CD4-positive, alpha-beta T cell treated with Interleukin-10 for 1 hour (primary cell): ENCODE measurements at places on chromosomes 4 and X.

GRCh38 chr4:28277931-28278330, 1417.3 kb downstream of the STIM2 start:
- no peak for DNase-seq

- no peak for DNase-seq
These were observed 92.2 kb upstream of the SLIT2 start for GRCh38 chr4:20159516-20159915.

DNA sequence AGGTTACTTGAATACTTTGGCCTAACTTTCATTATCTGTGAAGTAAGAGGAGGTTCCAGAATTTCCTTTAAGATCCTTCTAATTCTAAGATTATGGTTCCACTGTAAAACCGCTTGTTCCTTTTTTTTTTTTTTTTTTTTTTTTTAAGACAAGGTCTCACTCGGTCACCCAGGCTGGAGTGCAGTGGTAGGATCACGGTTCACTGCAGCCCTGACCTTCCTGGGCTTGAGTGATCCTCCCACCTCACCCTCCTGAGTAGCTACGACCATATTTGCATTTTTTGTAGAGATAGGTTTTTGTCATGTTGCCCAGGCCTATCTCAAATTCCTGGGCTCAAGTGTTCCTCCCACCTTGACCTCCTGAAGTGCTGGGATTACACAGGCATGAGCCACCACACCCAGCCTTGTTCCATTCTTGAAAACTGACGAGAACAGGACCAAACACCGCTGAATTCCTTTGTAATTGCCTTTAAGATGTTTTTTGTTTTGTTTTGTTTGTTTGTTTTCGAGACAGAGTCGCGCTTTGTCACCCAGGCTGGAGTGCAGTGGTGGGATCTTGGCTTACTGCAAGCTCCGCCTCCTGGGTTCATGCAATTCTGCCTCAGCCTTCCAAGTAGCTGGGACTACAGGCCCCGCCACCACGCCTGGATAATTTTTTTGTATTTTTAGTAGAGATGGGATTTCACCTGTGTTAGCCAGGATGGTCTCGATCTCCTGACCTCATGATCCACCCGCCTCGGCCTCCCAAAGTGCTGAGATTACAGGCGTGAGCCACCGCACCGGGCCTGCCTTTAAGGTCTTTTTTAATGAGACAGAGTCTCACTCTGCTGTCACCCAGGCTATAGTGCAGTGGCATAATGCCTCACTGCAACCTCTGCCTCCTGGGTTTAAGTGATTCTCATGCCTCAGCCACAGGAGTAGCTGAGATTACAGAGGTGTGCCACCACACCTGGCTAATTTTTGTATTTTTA, 6.8 kb downstream of the PDS5A start:
- no peak for DNase-seq

- no peak for DNase-seq
These were observed 435.6 kb downstream of the TMA16 start for GRCh38 chr4:163930086-163930485.

DNA sequence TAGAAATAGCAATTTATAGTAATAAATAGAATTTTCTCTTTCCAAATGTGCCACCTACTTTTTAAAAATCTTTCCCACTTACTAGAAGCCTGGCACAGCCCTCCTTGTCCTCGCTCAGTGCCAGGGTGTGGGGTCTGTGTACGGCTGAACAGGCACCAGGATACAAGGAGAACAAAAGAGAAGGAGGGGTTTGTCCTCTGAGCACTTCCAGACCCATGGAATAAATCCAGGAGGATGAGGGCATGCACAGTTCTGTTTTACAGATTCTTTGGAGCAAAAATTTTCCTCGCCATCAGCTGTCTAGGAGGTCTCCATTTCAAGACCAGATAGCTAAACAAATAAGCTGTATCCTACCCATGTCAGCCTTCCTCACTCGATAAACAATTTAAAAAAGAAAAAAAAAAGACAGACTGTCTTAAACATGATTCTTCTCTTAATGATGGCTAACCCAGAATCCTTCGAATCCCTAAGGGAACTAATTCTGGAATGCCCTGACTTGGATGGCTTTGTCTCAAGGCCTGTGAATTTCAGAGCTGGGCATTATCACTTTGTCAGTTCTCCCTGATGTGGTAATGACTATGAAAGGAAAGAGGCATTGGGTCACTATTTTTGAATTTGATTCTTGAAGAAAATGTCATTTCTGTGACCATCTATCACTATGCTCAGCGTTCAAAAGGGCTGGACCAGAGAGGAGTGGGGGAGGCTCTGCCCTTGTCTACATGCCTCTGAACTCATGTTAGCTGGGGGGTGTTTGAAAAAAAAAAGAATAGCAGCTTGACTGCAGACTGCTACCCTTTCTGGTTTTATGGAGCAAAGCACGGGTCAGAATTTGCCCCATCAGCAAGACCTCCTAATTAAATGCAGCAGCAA, 151.0 kb downstream of the DCTD start:
- no peak for DNase-seq

DNA sequence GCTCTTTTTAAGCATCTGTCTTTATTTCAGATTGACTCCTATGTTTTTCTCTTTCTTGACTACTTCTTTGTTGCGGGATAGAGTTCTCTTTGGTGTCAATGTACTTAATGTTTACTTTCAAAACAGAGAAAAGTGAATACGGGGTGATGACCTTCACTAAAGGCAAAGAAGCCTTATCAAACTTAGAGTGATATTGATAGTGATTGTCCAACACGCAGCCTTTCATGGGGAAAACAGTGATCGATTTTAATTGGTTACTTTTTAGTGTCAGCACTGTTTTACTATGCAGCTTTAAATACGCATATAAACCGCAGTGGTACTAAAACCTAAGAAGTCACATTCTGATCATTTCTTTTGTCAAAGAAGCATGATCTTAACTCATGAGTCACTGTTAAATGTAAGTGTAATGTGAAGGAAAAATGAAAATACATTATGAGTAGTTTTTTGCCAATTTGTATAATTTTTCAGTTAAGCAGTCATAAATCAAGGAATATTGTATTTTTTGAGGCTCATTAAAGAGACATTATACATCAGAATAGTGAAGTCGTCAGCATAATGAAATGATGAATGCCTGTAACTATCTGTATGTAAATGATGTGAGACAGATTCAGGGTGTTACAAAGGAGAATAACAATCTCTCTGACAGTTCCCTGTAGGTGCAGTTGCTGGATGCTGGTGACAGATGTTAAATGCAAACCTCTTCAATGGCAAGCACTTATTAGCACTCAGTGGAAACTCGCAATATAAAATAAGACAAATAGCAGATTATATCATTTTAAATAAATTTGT, 2082.8 kb upstream of the TENM3 start:
- DNase-seq: no peak

DNA sequence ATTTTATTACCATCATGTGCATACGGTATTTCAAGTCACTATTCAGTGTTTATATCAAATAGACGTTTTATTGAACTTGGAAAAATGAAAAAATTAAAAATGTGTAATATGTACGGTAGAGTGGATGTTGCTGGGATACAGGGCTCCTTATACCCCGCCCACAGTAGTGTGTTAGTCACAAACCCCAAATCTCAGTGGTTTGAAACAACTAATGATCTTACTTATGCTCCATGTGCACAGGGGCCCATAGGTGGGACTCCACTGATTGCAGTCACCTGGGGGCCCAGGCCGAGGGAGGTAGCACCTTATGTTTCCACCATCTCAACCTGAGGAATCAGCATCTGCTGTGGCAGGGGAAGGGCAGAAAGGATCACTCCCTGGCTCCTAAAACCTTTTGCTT, 18.1 kb downstream of the LSM6 start:
- no peak for DNase-seq

- DNase-seq: no peak
These were observed 81.1 kb downstream of the LRBA start for GRCh38 chr4:150934022-150934421.

DNA sequence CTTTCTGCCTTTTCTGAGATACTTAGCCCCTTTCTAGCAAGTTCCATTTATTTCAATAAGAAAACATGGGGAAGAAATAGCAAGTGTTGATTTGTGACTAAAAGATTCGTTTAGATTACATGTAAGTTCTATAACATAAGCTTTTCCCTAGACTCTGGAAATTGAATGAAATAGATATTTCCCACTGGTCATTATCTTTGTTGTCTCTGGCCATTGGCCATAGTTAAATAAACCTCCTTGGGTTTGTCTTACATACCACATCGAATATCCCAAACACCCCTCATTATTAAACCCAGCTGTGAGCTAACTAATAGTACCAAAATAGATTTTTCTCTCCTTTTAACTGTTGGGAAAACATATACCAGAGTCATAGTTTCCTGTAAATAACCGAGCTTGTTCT, 534.8 kb downstream of the IQCM start:
- no peak for DNase-seq

DNA sequence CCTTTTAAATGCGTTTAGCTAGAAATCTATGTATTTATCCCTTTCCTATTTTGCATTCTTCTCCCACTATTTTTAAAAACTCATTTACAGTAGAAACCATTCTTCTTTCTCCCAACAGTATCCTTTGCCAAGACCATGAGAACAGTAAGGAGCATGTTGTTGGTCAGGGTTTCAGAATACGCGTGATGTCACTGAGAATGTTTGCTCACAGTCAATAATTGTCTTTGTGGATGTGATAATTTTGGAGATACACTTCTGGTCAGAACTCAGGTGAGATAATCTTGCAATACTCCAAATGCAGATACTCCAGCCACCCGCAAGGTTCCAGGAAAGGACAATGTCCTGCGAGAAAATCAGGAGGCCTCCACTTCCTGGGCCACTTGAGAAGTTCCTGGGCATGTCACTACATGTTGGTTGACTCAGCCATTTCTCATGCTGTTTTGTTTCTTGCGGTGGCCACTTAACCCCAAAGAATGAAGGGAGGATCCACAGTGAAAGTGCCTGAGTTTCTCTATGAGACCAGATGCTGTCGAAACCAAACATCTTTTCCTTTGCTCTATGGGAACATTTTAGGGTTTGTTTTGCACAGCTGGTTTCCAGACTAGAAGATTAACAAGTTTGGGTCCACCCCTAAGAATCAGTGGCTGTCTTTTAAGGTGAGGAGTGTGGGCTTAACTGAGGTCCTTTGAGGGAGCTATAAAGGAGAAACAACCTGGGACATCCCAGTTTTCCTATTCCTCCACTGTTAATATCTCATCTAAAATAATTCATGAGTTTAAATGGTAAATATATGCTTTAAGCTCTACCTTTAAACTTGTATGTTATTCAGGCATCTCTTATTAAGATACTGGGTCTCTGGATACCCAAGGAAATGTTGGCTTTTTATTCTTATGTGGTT, 116.0 kb downstream of the SOWAHB start:
- DNase-seq: no peak

DNA sequence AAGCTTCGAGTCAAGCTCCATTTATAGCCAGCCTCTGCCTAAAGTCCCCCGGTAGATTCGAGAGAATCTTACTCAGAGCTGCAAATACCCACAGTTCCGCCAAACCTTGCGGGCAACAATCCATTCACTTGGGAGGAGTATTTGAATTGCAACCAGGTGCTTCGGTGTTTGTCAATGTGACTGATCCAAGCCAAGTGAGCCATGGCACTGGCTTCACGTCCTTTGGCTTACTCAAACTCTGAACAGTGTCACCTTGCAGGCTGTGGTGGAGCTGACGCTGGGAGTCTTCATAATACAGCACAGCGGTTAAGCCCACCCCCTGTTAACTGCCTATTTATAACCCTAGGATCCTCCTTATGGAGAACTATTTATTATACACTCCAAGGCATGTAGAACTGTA, 11.2 kb downstream of the CD40LG start:
- DNase-seq: no peak

- no peak for DNase-seq
These were observed 26.6 kb upstream of the CD99 start for GRCh38 chrX:2664502-2664901.

DNA sequence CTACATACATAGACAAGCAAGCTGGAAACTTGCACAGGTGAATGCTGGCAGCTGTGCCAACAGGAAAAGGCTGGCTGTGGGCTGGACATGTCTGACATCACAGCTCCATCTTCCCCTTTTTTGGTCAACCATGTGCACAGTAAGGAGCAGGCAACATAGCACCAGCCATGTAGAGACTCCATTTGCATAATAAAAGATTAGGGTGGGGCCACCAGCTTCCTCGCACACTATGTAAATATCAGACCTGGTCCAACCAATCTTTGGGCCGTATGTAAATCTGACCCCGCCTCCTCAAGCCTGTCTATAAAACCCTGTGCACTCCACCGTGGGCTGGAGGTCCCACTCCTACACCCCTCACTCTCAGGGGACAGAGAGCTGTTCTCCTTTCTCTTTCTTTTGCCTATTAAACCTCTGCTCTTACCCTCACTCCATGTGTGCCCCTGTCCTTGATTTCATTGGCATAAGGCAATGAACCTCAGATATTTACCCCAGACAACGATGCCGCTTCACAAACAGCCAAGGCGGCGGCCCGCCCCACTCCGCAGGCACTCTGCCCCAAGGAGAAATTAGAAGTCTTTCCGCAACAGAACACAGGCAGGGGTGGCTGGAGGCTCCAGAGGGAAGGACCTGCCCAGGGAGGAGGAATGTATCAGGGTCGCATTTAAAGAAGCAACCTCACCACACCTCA, 862.2 kb downstream of the TRIML1 start:
- no peak for DNase-seq
